ENCODE measurements at places on chromosomes 12 and 14.
A peak's percentile ranks its signal among the peaks of the same experiment; 100 is the strongest.

DNA sequence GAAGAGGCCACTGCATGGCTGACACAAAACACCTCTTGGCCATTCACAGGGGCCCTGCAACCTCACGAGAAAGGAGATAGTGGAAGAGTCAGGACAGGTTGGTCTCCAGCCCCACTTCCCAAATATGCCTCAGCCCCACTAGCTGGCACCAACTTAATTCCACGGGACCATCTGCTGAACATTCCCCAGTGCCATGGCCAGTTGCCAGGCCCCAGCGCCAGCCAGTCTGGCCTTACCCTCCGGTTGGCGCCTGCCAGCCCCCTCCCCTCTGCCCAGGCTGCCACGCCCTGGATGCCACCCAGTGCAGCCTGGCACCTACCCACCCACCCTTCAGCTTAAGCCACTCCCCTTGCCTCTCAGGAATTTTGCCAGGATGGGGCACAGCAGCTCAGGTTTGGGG lies 21.2 kb upstream of the HSPB8 start:
- DNase-seq = no peak

- DNase-seq = peak; percentile 67
Measured at GRCh38 chr12:91921555-91921954, 224.1 kb downstream of the BTG1 start.

DNA sequence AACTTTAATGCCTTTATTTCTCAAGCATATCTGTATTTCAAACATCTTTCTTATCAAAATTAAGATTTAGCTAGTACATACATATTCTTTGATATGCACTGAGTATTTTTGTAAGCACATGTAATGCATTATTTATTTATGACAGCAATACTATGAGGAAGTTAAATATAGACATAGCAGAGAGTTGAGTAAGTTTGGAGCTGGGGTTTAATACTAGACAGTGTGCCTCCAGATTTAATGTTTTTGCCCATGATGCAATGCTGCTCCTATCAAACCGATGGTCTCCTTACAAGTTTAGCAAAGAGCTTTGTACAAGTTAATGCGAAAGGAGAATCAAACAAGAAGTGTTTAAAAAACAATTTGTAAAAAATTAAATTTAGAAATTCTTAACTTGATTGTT lies 826.6 kb upstream of the MGAT4C start:
- DNase-seq = no peak

DNA sequence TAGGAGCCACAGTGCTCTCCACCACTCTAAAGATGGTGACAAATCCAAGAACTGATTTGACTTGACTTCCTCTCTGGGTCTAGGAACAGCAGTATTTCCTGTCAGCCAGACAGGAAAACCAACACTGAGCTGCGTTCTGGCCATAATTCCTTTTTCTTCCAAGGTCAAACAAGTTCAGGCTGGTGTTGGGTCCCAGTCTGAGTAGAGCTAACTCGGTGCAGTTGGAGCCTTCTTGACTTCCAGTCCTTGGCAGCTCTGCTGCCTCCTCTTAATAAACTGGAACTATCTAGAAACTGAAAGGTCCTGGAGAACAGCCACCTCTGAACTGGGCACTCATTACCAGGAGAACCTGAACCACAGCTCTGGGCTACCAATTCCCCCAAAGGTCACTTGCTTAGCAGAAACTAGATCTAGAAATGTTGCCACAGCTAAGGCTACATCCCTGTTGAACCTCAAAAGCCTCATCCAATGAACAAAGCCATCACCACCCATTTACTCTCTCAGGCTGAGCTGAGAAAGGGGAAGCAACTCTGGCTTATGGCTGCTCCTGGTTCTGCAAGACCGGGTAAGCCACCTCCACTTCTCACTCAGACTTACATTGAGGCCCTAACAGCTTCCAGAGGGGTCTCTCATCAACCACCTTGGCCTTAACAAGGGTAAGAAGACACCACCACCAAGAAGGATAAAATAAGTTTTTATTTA lies 27.7 kb downstream of the MAX start:
- no peak for DNase-seq

DNA sequence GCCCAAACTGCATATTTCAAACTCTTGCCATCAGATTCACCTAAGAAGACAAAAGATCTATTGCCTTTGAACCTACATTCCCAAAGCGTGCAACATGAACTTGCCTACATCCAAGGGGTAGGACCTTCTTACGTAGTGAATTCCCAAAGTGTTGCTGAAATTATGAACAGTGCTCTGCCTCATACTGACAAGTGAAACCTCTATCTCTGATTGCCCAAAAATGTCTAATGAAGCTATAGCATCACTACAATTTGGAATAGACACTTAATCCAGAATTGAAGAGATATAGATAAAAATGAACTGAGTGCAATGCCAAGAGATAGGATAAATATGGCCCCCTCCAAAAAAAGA lies 31.1 kb downstream of the CLEC2D start:
- DNase-seq = no peak

DNA sequence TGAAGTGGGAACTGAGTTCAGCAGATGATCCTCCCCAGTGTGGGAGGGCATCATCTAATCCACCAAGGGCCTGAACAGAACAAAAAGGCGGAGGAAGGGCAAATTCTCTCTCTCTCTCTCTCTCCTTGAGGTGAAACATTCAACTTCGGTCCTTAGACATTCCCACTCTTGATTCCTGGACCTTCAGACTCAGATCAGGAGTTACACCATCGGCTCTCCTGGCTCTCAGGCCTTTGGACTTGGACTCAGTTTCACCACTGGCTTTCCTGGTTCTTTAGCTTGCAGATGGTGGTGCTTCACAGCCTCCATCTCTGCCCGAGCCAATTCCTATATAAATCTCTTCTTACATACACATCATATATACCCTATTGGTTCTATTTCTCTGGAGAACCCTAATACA lies 73.2 kb downstream of the SPPL3 start:
- DNase-seq = no peak

- DNase-seq = no peak
Measured at GRCh38 chr14:58979325-58979724, 209.1 kb upstream of the DAAM1 start.

DNA sequence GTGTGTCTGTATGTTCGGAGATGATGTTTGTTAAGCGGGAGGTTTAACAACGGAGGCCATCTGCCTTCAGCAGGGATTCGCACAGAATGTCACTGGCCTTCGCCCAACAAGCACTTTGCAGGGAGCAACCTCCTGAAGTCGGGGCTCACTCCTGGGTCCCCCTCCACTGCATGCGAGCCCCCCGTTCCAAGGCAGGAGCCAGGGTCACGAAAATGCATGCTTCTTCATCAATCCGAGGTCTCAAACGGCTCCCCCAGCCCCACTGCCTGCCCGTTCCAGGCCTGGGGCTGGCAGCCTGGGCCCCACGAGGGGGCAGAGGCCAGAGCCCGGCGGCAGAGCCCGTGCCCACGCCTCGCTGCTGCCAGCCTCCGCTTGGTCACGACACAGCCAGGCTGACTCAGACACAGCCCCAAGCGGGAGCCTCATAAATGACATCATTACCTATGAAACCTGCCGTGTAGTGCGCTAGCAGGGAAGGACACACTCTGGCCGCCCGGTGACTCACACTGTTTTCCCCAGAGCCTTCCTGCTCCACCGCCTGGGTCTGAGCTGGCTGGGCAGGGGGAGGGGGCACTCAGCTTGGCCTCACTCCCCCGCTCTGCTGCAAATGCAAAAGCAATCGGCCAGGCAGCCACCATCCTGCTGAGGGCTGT lies 169.5 kb upstream of the RTL1 start:
- peak; percentile 16 for DNase-seq

DNA sequence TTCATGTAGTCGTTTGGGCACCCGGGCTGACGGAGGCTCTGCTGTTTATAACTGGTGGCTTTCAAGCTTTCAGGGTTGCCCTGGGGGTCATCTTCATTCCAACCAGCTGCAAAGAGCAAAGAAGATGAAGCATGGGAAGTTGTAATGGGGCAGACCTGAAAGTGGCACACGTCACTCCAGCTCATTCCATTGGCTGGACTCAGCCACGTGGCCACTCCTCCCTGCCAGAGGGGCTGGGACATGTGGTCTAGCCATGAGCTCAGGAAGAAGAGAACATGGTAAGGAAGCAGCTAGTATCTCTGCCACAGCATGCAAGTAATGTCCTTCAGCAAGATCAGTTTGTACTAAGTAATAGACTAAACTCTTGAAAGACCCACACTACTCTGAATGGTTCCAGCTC lies 51.7 kb upstream of the FERMT2 start:
- DNase-seq = no peak

DNA sequence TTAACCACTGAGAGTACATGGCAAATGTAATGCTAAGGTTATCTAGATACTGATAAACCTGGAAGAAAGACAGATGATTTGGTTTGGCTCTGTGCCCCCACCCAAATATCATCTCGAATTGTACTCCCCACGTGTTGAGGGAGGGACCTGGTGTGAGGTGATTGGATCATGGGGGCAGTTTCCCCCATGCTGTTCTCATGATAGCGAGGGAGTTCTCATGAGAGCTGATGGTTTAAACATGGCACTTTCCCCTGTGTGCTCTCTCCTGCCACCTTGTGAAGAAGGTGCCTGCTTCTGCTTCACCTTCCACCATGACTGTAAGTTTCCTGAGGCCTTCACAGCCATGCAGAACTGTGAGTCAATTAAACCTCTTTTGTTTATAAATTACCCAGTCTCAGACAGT lies 14.2 kb downstream of the NOXRED1 start:
- no peak for DNase-seq
